ENCODE measurements at places on chromosomes 6 and 20. TPM values are rescaled to one million over a fixed set of nuclear protein-coding genes. Genes with fewer than 3 reads are reported as not detected.
A peak's percentile ranks its signal among the peaks of the same experiment; 100 is the strongest.

DNA sequence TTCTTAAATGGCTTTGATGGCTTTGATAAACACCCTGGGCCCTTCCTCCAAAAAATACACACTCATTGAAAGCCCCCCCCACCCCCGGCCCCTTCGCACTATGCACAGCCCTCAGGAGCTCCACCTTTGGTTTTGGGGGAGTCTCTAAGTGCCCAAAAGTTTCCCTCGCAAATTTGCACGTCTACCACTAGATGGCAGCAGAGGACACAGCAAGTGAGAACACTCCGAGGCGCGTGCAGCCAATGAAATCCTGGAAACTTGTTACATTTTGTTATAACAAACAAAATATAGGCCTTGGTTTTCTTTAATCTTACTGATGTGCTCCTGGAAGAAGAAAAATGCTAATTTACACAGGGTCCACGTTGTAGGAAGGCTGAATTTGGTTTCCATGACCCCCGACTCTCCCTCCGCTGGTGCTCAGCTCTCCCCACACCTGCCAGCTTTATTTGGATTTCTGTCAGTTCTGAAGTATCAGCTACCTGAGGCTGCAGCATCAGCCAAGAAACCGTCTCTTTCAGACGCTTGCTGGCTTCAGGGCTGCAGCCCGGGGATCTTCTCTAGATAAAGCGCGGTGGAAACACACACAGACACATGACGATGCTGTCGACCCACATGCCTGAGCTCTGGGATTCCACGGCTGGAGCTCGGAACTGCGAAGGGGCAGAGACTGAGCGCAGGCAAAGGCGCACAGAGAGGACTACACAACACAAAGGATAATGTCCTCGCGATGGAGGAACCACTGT lies 148.3 kb upstream of the RPS6KA2 start:
- peak; percentile 79 for DNase-seq

- peak; percentile 85 for DNase-seq
Observed at GRCh38 chr6:113073611-113074191, 726.6 kb downstream of the RFPL4B start.

DNA sequence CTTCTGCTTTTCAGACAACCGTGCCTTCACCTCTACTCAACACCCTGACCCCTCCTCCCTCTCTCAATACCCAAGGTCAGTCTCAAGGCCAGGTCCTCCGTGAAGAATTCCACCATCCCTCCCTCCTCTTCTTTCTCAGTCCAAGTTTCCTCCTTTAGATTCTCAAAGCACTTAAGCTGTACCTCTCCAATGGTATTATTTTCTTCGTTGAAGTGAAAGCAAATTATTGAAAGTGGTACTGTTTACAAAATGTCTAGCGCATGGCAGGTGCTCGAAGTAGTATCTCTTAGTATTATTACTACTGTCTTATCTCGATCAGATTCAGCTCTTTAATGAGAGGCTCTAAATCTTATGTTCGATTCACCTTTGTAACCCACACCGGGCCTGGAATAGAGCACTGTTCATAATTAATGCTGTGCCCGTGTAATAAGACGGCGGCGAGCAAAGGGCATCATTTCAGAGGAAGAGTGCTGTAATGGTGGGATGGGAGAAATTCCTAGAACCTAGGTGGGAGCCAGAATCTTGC lies 593 bp upstream of the RALGAPB start:
- DNase-seq = no peak

Gene SEMG1
- total RNA-seq = not detected

Data from fibroblast of lung (primary cell).